ENCODE measurements at places on chromosomes 5 and 9. TPM values are rescaled to one million over a fixed set of nuclear protein-coding genes. Genes with fewer than 3 reads are reported as not detected.
A peak's percentile ranks its signal among the peaks of the same experiment; 100 is the strongest.

Gene SLC25A48
- 1.6 TPM for total RNA-seq

GRCh38 chr9:81690251-81690851 lies 1.0 kb upstream of the TLE1 start:
- DNase-seq: peak; percentile 70

DNA sequence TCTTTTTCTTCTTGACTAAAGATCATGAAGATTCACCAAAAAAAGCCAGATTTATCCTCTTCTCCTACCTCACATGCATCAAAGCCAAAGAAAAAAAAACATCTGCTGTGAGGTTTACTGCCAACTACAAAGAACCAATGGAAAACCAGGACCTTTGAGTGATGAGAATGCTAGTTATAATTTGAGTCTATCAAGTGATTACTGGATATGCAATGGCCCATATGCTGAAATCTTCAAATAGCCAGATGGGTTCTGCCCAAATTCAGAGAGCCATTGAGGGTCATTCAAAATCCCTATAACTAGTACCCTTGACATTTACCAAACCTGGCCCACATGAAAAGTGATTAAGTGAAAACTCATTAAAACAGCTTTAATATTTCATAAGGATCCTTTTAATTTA lies 78.4 kb upstream of the ACO1 start:
- DNase-seq: no peak

Gene SLC46A2
- not detected for total RNA-seq

- no peak for DNase-seq
Observed at GRCh38 chr5:67149057-67149950, 47.3 kb downstream of the CD180 start.

GRCh38 chr9:136203408-136204144 lies 1.4 kb downstream of the LHX3 start:
- no peak for DNase-seq

DNA sequence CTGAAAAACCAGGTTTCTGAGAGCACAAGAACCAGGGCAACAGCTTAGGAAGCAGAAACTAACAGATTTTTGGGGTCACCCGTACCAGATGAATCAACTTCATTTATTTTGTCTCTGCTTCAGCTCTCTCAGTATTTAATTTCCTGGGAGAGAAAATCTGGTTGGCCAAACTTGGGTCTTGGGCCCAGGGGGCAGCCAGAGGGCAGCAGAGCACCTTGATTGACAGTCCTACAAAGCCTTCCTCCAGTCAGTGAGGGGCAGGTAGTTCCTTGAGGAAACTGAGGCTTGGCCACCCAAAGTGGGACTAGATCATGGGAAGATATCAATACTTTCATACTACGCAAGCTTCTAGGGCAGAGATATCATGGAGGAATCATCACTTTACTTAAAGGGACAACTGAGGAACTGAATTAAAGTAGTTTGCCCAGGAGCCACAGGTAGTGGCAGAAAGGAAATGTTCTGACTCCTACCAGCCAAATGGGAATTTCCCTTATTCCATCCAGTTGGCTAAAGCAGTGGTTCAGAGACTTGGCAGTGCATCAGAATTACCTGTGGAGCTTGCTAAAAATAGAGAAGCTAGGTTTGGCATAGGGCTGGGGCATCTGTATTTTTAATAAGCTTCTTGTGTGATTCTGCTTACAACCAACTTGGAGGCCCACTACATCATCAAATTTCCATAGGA lies 21.5 kb upstream of the ARHGAP26 start:
- peak; percentile 60 for DNase-seq

DNA sequence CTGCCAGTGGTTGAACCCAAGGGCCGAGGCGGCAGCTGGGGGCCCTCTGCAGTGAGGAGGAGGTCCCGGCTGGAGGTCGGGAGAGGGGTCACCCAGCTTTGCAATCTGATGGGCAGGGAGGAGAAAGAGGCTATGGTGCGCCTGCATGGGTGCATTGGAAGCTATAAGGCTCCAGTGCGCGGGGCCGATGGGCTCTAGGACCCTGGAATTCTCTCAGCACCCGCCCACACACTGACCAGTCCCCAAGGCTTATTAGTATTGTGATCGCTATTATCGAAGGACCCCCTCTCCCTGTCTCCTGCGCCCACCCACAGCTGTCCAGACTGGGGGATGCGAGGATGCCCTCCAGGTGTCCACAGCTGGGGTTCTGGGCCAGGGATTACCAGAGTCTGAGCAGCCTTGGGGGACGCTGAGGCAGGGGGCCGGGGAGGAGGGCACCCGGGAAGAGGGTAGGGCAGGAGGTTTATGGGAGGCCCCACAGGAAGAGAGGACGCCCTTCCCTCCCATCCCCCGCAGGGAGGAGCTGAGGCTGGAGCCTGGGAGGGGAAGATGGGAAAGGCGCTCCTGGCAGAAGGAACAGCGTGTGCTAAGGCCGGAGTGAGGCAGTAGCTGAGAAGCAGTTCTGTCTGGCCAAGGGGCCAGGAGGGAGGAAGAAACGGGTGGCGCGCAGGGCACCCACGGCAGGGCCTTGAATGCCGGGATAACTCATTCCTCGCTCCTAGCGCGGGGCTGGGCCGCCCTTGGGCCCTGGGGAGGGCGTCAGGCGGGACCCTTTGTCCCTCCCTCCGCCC lies 24.2 kb downstream of the C9orf50 start:
- DNase-seq: peak; percentile 85

Gene COL15A1
- not detected for total RNA-seq

DNA sequence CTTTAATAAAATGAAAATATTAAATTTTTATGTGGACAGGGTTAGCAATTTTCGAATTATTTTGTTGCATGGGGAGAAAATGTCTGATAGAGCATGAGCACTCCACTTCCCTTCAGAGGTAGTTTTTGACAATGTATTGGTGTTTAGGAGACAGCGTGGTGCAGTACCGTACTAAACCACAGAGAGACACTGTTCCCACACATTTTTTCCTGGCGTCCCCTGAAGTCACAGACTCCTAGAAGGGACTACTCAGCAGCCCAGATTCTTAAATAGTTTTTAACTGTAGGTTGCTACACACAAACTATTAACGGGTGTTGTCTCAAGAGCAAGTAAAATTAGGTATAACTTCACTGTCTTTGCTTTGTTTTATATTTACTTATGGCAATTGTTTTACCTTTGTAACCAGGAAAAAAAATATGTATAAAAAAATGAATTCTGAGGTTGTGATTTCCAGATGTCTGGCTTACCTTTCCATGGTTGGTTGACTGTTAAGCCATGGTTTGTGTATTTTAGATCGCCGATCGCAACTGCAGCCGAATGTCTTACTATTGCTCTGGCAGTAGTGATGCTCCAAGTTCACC lies 171.2 kb downstream of the DOCK8 start:
- peak; percentile 63 for DNase-seq

All from Caco-2 (cell line).